ENCODE measurements at places on chromosomes 1 and 21.

DNA sequence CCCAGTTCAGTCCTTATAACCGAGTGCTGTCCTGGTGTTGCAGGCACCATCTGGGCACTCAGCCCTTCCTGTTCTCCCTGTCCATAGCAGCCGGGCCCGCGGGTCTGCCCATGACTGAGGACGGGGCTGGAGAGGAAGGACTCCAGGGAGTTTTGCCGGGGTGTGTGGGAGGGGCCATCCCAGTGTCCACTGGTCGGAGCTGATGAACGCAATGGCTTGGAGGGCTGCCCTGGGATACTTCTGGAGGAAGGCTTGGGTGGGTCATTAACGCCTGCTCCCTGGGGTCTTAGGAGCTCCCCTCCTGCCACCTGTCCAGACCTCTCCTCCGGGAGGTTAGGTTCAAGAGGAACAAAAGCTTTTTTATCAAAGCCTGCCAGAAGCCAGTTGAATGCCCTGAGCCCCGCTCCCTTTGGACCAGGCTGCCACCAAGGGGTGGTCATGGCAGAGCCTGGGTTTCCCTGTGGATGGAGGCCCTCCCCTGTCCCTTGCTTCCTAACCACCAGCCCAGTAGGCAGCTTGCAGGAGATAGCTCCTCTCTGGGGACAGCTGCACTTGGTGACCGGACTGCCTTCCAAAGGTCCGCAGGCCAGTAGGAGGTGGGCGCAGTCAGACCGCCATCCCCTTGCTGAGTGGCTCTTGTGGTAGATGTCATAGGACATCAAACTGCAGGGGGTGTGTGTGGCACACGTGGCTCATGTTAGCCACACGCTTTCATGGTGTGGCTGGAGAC is 61.3 kb downstream of the TRIM11 start:
- DNase-seq: no peak

DNA sequence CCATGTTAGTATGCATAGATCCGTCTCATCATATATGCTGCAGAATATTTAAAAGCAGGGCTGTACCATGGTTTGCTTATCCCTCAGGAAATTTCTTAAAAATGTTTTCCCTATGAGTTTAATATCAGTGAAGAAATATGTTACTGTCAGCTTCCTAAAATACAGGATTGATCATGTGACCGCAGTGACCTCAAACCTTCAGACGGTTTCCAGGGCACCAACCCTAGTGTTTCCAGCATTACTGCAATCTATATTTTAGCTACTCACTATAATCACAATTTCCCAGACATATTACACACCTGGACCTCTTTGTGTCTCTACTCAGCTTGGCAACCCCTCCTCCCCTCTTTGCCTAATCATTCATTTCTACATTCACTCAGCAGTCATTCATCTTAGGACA is 7.7 kb upstream of the SDHB start:
- no peak for DNase-seq

DNA sequence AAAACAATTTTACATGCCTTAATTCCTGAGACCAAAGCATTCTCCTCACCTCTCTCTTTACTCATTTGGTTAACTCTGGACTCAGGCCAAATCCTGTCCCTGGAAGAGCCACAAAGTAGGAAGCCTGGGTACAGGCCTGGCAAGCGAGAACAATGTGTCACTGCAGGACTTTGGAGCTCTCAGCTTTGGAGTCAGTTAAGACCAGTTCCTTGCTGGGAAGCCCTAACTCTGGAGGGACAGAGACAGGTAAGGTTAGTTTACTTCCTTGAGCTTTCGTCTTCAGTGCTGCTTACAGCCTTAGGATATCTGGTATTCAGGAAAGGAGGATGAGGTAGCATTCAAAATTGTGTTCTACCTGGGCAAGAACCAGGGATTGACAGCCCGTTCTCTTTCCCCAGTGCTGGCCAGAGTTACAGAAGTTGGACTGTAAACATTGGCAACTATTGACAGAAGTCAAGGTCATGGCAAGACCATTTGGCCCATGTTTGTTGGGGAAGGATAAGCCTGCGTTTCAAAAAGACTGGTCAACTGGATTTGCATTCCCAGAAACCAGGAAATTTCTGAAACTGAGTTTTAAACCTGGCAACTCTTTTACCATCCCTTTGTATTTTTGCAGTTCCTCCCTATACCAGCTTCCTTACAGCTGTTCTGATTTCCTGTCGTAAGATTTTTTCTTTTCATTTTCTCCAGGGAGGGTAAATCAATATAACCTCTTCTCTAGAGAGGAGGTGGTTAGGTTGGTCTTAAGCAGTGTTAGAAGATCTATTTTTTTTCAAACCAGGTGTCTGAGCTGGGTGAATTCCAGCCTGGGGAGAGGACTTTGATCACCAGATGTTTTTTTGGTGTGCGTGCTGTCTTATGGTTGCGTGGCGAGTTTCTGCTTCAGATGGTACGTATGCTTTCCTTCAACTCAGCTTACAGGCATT is at the start of gene C4BPB:
TSS of gene C4BPB (plus strand) at position 160 of the 926 bp plus-strand sequence. CDS start at position 832, 672 bp downstream.
- DNase-seq: no peak

GRCh38 chr1:11596295-11596694 is 57.9 kb downstream of the FBXO2 start:
- no peak for DNase-seq

- no peak for DNase-seq
Observed at GRCh38 chr21:17053321-17053720, 459.5 kb upstream of the CXADR start.

DNA sequence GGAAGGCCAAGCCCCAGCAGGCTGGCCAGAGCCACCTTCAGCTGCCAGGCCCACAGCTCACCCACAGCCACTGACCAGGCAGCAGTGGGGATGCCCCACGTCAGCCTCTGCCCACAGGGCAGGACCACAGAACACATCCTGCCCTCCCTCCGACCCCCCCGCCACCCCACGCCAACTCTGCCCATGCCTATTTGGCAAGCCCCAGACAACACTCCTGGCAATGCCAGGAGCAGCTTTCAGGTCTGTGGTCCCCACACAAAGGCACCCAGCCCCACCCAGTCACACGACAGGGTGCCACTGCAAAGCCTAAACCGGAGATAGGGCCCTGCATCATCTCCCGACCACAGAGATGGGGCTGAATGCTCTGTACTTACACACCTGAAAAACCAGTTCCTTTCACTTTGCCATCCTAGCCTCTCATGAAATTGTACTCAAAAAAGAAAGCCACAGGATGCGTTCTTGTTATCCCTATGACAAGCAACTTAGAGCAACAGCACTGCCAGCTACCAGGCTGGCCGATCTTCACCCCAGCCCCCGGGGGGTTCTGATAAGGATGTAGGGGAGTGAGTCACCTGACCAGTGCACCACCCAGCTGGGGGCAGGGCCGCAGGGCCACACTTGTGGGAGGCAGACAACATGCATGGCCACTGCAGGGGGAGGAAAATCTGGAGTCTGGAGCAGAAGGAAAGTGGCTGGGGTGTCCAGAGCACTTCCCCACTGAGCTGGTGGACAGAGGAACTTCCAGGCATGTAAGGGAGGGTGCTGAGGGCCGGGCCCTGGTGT is 36.2 kb downstream of the UBE2G2 start:
- DNase-seq: no peak

- no peak for DNase-seq
Observed at GRCh38 chr1:225866061-225866837, 15.9 kb downstream of the TMEM63A start.

DNA sequence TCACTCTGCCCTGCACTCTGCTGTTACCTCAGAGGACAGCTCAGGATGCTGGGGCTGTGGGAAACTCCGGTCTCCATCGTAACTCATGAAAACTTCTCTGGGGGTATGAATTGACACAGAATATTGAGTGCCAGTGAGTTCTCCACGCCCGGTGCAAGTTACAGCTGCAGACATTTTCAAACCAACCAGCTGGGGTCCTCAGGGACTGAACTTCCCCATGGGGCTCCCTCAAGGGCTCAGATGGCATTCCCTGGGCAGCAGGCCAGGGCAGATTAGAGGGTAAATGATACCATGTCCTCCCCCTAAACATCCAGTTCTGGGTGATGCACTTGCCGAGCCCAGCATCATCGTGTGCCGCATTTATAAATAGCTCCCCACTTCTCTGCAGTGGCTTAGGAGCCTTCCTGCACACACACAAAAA is 27.8 kb upstream of the CCSAP start:
- DNase-seq: no peak

DNA sequence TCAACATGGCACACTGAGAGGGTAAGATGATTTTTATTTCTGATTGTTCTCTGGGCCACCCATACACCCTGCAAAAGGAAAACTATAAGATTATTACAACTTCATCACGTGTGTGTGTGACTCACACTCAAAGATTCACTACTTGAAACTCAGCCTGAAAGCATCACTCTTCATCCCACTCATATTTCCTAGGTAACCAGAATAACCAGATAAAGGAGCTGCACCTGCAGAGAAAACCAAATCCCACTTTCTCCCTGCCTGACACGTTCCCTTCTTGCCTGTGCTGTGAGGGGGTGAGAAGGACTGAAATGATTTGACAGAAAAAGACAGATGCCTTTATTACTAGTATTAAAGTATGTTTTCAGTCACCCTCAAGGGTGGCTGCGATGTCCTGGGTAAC is 131.6 kb downstream of the TGFBR3 start:
- no peak for DNase-seq
